ENCODE measurements at places on chromosomes 3 and 15.
A peak's percentile ranks its signal among the peaks of the same experiment; 100 is the strongest.

DNA sequence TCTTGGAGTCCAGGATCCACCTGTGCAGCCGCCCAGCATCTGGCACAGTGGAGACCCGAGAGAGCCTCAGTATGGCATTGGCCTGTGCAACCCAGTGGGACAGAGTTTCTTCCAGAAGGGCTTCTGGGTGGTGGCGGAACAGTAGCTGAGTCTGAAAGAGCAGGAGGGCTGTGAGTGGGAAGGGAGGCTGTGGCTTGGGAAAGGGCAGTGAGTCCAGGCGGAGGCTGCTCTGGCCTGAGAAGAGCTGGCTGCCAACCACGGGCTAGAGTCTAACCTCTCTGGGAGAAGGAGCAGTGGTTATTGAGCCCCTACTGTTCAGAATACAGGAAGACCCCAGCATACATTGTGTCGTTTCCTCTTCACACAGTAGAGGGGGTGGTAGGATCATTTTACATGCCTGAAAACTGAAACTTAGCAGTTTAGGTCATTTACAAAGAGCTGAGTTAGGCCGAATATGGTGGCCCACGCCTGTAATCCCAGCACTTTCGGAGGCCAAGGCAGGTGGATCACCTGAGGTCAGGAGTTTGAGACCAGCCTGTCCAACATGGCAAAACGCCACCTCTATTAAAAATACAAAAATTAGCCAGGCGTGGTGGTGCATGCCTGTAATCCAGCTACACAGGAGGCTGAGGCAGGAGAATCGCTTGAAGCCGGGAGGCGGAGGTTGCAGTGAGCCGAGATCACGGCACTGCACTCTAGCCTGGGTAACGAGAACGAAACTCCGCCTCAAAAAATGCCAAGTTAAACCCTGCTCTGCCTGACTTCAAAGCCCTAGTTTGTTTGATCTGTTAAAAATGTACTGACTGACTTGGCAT lies 3.2 kb downstream of the AEN start:
- peak; percentile 37 for DNase-seq

- DNase-seq, result no peak
Measured at GRCh38 chr15:48722764-48723661, 77.5 kb upstream of the FBN1 start.

- no peak for DNase-seq
Measured at GRCh38 chr3:71438904-71439303, 144.6 kb downstream of the FOXP1 start.

DNA sequence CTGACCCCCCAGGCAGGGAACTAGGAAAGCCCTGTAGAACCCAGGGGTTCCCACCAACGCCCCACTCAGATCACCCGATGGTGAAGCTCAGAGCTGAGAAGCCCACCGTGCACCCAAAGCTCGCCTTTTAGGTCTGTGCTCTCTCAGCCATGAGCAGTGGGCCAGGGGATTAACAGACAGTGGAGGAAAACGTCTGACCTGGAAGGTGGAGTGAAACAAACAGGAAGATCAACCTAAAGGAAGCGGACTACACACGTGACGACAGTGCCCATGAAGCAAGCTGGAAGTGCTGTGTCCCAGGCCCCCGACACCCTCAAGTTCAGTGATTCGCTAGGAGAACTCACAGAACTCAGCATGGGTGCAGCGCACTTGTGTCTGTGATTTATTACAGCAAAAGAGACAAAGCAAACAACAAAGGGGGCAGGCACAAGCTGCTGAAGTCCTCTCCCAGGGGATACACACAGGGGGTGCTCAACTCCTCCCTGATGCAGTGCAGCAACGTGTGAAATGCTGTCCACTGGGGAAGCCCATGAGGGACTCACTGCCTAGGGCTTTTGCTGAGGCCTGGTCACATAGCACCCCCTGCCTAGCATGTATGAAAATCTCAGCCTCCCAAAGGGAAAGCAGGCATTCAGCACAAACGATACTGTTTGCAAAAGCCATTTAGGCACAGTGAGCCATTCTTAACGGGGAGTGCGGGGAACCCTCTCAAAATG lies 43.5 kb downstream of the CFAP92 start:
- peak; percentile 7 for DNase-seq

DNA sequence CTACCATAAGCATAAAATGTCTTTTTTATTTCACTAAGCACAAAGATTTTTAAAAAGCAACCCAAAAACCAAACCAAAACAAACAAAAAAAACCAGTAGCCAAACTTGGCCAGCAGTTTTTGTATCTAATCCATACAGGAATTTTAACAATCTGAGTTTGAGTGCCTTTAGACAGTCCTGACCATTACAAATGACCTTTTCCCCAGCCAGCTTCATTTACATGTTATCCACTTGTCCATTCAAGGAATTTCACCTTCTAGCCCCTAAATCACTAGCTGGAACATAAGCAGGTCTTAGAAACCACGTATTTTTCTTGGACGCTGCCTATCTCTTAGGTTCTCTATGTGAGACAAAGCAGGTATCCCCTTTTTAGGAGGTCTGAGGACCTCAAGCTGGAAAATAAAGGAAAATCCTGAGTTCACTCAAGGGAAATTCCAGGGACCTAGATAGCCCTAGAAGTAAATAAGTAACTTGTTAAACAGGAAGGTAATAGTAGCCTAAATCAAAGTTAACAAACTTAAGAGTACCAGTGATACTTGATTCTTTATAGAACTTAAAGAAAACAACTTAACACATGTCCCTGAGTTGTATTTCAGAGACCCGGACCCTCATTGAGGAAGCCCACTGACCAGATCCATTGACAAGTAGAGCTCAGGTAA lies 34.2 kb downstream of the CIP2A start:
- DNase-seq, result no peak

GRCh38 chr3:44420676-44421075 lies 56.8 kb downstream of the ZNF445 start:
- no peak for DNase-seq

DNA sequence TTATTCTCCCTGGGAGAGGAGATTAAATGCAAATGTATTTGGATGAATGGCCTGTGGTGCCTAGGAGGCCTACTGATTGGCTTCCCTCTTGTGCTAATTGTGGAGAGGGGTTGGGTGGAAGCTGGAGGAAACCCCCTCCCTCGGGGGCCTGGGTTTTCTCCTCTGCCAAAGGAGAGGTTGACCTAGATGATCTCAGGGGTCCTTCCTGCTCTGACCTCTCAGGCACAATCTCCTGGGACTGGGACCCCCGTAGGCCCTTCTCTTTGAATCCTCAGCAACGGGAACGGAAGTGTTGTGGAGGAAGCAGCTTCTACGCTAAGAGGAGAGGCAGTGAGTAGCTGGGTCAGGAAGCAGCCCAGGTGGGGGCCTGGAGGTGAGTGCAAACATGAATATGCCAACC lies 40.5 kb upstream of the MAGEF1 start:
- DNase-seq, result no peak

- DNase-seq, result no peak
Measured at GRCh38 chr3:40173227-40173721, 136.2 kb upstream of the EIF1B start.

- no peak for DNase-seq
Measured at GRCh38 chr15:91862891-91863504, 9.5 kb downstream of the SLCO3A1 start.

- no peak for DNase-seq
Measured at GRCh38 chr3:37301980-37302708, 127.8 kb upstream of the LRRFIP2 start.

DNA sequence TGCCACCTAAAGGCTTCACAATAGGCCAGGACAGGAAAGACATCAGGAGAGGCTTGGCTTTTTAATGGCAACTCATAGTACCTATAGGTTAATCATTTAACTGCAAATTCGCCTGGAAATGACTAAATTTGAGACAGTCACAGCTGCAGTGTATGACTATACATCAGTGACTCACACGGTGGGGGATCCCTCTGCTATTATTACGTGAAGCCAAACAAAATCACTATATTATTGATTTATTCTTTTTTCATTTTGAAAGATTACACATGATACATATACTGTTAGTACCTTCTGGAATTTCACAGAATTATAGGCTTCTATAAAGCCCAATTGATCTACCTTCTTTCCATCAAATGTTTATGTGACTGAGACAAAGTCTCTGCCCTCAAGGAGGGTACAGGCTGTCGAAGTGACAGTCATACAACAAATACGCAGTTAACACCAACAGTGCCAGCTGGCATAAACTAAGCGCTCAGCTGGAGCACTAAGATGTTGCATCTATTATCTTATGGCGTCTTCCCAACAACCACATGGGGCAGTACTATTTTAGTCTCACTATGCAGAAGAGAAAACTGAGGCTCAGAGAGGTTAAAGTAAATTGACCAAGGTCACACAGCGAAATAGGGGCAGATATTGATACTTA lies 82.0 kb upstream of the LMOD3 start:
- peak; percentile 34 for DNase-seq

DNA sequence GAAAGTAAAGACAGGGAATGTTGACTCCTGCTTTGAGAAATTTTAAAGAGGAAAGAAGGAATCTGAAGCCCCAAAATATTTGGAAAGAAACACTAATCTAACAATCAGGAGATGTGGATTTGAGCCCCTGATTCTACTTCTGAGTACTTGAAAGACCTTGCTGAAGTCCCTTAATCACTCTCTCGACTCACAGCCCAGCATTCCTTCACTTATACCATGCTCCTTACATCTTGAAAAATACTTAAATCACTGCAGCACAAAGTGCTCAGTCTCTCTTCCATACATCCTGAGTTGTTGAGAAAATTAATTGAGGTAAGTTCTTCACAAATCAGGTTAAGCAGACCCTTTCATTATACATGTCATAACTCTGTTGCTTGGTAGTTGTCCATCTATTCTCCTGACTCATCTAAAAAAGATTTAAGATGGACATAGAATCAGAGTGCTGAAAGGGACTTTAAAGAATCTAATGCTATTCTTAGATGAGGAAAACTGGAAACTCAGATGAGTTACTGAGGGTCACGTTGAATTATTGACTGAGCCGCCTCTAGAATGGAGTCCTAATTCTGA lies 72.8 kb upstream of the THSD4 start:
- no peak for DNase-seq

DNA sequence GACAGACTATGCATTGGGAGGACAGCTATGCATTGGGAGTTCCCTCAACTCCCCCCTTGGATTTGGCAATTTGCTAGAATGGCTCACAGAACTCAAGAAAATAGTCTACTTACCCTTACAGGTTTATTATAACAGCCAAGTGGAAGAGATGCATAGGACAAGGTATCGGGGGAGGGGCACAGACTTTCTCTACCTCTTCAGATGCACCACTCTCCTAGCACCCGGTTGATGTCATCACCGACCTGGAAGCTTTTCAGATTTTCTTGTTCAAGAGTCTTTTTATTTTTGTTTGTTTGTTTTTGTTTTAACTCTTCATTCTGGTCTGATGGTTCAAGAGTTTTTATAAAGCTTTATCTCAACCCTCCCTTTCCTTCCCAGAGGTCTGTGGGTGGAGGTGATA lies 20.7 kb upstream of the ADAMTS9 start:
- DNase-seq, result no peak

GRCh38 chr3:72999951-73000350 lies 3.3 kb downstream of the PPP4R2 start:
- peak; percentile 5 for DNase-seq

DNA sequence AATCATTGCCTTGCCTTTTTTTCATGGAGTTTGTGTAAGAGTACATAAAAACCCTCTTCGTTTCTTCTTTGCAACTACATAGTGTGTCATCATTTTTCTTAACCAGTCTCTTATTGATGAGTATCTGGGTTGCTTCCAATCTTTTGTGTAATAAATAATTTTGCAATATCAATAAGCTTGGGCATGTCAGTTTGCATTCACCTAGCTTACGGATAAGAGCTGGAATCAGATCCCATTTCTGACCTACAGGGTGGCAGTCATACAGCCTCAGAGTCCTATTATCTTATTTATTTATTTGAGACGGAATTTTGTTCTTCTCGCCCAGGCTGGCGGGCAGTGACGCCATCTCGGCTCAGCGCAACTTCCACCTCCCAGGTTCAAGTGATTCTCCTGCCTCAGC lies 18.3 kb downstream of the ANP32A start:
- DNase-seq, result no peak

- DNase-seq, result no peak
Measured at GRCh38 chr3:47884603-47885002, 81.7 kb downstream of the DHX30 start.

DNA sequence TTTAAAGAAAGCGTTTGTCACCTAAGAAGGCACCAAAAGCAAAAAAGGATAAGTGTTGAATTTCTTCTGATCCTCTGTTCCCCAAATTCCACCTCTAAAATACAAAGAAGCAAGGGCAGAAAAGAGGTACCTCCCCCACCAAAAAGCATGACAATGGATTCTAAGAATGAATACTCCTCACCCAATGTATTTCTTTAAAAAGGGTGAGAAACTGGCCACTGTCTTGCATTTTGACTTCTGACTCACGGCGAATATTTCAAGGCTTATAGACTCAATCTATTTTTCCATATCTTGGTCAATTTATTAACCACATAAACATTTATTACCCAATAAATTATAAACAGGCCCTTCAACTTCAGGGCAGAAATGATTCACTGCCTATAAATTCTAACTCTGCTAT lies 131.1 kb downstream of the NR1I2 start:
- no peak for DNase-seq

DNA sequence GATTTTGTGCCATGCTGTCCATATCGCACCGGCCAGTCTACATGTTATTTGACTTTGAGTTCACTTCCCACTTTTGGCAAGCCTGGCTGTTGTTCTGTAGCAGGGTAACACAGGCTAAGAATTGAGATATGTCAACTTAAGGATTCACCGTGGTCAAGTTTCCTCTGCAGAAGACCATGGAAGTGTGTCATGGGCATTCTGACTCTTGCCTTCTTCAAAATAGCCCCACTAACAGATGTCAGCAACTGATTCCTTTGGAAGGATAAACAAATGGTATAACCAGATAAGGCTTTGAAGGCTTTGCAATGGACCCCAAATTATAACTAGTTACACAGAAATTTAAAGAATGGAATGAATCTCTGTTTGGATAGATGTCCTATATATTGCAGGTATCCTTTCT lies 20.1 kb upstream of the CD47 start:
- DNase-seq, result no peak

GRCh38 chr3:190375246-190375645 lies 12.7 kb upstream of the CLDN16 start:
- no peak for DNase-seq

GRCh38 chr15:96338074-96338765 lies 7.7 kb downstream of the NR2F2 start:
- DNase-seq, result no peak

DNA sequence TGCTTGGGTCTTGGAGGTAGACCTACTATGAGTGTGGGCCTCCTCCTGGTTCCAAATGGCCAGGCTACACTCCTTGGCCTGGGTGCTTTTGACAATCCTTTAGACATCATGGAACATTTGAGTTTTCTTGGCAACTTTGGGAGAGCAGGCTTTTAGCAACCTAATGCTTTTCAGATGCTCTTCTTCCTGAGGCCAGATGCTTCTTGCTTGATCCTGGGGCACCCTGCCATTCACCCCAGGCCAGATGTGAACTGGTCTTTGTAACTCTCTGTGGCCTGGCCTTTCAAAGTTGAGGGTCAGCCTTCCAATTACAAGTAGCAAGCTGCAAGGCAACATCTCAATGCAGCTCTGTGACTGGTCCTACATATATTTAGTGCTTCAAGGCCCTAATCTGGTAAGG lies 40.5 kb downstream of the RTP1 start:
- no peak for DNase-seq

DNA sequence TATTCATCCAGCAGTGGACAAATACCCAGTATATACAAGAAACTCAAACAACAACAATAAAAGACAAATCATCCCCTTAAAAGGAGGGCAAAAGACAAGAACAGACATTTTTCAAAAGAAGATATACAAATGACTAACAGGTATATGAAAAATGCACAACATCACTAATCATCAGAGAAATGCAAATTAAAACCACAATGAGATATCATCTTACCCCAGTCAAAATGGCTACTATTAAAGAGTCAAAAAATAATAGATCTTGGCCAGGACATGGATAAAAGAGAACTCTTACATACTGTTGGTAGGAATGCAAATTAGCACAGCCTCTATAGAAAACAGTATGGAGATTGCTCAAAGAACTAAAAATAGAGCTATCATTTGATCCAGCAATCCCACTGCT lies 16.9 kb downstream of the DHX36 start:
- no peak for DNase-seq

Data from activated CD4-positive, alpha-beta T cell treated with anti-CD3 and anti-CD28 coated beads for 4 hours (primary cell).